ENCODE measurements at places on chromosomes 7 and 10.

- peak; percentile 96 for DNase-seq
These were observed 4.6 kb downstream of the BRI3 start for GRCh38 chr7:98286093-98286539.

DNA sequence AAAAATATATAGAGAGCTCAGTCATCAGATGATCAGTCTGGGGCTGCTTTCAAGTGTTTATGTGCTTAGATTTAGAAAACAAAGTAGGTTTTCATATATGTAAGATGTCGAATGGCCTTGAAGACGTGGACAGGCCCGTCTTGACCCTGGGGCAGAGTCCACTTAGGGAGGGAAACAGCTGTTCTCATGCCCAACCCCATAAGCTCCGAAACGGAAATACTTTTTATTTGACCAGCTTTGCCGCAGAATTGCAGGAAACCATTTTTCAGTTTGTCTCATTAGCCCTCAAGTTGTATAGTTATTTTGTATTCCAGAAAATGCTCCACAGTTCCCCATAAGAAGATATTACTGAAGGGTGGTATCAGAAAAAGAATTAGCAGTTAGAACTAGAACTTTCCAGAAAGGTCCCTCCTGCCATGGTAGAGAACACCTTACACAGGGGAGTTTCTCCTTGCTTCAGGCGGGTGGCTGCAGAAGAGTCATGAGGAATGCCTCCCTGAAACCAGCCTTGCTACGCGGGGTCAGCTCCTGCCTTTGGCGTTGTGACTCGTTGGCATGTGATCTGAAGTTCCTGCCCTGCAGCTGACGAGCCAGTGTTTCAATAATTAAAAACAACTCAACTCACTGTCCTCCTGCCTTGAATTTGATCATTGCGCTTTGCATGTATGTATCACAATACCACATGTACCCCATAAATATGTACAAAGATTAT, 192.7 kb downstream of the CELF2 start:
- peak; percentile 87 for DNase-seq

DNA sequence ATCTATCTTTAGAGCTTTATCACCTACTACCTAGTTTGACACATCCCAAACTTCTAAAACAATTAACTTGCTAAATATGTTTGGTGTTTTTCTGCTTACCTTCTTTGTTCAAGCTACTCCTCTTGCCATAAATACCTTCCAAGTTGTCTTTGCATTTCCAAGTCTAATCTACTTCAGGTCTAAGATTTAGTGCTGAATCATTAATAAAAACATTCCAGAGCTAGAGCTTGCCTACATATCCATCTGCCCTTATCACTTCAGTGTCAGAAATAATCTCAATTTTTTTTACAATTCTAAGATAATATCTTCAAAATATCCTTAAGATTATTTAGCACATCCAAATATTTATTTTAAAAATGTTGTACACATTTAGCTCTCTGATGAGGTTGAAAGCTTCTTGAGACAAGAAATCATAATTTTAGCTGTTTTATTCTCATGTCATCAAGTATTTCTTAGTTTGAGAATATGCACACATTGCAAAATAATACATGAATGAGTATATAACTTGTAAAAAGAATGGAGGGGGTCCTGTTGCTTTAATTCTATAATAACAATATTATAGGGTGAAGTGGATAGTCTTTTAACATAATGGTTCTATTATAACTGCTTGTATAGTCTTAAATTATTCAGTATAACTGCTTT, 466.3 kb downstream of the SEMA3D start:
- DNase-seq: no peak

- DNase-seq: no peak
These were observed 166.4 kb upstream of the PPP1R3A start for GRCh38 chr7:114085313-114085591.

- DNase-seq: no peak
These were observed 573.0 kb upstream of the POM121L12 start for GRCh38 chr7:52462474-52462873.

DNA sequence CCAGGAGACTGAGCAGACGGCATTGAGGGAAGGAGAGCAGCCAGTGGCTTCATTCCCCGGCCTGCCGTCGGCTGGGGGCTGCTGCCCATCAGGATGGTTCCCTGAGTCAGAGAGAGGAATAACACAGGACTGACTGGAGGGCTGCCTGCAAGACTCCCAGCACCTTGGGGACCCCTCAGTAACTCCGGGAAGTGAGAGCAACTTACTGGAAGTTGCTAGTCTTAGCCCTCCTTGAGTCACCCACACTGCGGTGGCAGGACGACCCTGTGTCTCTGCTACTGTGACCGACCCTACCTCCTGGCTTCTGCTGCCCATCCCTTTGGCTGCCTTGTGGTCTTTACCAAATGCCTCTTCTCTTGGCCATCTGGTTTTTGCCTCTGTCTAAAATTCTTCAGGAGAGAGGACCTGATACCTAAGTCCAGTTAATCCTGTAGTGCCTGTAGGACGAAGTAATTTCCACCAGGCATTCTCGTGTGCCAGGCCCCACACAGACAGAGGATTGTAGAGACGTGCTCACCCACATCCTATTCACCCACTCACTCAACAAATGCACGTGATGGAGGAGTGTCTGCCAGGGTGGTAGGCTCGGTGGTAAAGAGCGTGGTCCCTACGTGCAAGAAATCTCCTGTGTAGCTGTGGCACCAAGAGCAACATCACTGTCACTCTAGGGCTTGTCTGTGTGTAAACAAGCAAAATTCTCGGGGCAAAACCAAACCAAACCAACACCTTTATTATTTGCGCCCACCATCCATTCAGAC, 156.5 kb downstream of the PRKCQ start:
- no peak for DNase-seq

DNA sequence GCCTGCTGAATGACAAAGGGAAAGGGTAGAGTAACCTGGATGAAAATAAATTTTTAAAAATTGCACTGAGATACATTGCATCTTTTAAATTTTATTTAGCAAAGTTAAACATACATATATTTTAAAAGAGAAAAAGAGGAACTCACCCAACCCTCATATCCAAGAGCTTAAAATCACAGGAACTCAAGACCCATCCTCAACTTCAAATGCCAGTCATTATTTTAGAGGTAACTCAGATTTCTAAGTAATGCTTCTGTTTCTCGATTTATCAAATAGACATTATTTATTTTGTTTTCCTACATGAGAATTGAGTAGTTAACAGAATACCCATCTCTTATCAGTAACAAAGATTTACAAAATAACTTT, 32.4 kb upstream of the KMT2E start:
- DNase-seq: no peak

DNA sequence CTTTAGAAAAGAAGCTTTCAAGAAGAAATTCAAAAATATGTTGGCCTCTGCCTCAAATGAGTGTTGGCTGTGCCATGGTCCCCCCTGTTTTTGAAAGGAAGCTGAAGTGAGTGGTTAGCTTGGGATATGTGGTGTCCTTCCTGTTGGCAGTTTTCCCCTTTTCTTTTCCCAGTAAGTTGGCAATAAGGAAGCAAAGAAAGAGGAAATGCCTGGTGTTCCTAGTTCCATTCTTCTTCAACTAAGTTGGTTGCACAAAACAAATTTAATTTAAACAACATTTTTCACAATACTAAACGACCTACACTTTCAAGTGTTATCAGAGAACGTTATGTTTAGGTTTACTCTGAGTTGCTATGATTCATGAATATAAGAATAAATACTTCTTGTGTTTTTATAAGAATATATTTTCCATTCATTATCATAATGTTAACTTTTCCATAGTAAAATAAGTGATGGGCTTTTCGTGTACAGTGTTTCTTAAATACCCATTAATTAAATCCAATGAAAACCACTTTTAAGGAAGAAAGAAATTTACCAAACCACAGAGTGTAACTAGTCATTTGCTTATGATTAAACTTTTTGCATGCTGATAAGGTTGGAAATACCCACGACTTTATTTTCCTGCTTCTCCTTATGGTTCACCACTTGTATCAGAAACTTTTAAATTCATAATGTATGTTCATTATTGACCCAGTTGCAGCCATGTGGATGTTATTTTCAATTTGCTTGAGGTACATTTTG, 7.7 kb downstream of the HDAC9 start:
- no peak for DNase-seq

GRCh38 chr7:55473932-55474331, 98.4 kb downstream of the VOPP1 start:
- DNase-seq: no peak

DNA sequence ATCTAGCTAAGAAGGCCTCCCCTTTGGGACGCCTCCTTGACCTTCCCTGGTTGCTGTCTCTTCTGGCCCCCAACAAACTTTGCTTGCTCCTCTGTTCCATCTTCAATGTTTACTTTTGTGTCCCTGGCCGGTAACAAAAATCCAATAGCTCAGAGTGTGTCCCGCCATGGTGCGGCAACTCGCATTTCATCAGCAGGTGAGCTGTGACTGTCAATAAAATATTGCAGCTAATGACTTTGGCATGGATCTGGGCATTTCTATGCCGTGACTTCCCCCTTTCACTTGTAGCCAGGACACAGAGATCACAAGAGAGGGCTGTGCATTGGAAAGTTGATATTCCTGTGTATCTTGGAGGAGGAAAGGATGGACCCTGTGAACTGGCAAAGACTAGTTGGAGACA, 317.6 kb downstream of the RPS24 start:
- DNase-seq: no peak

DNA sequence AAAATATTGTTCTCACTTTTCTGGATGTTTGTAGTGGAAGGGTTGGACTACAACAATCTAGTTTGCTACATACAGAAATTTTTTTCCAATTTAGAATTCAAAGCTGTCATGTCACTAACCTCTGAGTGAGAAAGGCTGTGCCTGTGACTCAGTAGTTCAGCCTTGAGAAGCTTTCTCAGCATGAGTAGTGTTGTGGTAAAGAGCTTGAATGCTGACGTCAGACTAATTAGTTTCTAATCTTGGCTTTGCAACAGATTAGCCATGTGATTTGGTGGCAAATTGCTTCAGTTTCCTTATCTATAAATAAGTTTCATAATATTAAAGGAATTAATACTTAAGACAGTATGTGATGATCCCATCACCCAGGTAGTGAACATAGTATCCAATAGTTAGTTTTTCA, 83.8 kb downstream of the ABCA13 start:
- DNase-seq: no peak

DNA sequence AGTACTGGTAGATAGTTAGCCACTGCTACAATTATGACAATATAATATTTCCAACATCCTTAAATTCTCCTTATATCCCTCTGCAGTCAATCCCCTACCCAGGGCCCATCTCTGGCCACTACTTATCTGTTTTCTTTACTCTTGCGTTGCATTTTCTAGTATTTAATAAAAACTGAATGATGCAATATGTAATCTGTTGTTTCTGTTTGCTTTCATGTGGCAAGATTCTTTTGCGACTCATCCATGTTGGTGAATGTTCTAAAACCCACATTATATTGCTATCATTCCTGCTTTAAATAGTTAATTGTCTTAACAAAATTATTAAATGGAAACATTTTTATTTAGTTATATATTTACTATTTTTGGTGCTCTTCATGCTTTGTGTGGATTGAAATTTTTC, 338.5 kb downstream of the MDFIC start:
- DNase-seq: no peak

DNA sequence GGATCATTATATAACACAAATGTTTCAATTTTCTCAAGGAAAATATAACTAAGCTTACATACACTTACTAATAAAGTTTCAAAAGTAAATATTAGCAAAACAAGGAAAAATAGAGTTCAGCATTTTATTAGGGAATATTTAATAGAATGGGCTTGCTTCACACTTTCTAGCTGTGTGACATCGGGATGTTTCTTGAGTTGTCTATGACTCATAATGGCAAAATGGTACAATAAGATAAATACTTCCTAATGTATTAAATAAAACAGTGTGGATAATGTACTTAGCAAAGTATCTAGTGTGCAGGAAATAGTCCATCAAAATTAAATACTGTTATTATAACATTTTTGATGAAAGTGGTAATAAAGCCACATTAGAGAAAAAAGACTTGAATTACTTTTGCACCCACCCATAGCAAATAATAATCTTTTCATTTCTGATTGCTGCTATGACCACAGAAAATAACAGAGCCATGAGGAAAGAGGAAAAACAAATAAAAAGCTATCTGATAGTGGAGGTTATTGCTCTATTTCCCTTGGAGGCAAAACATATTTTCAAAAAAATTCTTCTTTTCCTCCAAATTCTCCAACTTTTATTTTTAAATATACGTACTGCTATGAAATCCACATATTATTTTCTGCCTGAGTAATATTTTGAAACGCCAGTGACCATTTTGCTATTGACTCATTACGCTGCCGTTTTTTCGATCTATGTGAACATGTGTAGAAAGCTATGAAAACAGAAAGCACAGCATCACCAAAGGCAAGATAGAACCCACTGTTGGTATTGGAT, 272.9 kb upstream of the KLF6 start:
- DNase-seq: no peak

- DNase-seq: no peak
These were observed 18.4 kb downstream of the FAM241B start for GRCh38 chr10:69648461-69648860.

DNA sequence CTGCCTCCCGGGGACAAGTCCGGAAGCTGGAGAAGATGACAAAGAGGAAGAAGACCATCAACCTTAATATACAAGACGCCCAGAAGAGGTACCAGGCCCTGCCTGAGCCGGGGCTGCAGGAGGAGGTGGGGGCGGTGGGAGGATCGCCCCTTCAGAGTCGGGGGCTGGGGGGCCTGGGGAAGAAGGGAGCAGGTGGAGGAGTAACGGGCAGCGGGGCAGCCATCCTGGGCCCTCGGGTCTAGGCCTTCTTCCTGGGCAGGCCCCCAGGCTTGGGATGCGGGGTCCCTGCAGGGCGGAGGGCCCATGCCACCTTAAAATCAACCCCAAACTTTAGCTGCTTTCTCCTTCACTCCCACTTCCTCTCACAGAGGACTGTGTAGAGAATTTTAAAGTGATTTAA, 523 bp downstream of the ANKRD30A start:
- no peak for DNase-seq

- DNase-seq: no peak
These were observed 337.9 kb upstream of the SORCS1 start for GRCh38 chr10:107502229-107502985.

GRCh38 chr7:28407651-28408050, 4.7 kb upstream of the CREB5 start:
- DNase-seq: no peak

DNA sequence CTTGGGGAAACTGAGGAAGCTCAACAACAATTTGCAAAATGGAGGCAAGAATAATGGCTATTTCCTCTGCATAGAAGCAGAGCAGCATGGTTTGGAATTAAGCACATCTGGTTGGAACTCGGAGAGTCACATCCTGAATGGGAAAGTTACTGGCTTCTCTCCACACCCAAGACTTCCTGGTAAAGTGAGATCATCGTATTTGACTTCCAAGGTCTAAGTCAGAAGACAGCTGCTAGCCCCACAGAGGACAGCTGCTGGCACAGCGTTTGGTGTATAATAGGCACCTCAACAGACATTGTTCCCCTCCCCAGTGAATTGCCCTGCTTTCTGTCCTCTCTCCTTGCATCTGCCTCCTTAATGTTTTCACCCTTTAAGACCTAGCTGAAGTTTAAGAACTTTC, 37.0 kb upstream of the NRF1 start:
- DNase-seq: no peak

DNA sequence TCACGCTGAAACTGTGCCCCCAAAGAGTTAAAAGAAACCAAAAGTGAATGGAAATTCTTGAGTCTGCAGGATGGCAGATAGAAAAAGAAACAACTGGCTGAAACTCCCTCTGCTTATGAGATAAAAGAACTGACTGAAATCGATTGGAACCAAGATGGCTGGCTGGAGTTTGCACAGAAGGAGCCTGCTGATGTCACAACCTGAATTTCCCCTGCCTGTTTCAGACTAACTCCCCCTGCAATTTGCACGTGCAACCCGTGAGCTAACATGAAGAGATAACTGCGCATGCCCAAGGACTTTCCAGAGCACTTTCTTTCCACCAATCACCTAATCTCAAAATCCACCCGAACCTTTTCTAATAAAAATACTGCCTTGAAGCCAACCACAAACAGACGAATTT, 435.5 kb downstream of the CALN1 start:
- no peak for DNase-seq

Measured in islet precursor cell (in vitro differentiated cells).